ENCODE measurements at places on chromosomes 13 and 19.

DNA sequence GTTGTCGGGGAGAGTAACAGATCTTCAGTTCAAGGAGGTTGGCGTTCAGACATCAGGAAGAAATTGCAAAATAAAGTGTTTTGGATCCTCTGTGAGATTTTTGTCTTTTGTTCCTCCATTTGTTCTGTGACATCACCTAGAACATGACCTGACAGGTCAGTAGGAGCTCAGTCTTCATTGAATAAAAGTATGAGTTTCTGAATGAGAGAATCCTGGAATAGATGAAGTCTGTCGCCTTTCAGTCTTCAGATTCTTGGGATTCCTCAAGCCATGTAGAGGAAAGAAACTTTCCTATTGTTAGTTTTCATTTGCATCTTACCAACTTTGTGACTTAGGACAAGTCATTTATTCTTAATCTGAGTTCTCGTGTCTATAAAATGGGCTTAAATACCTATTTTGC, 14.4 kb downstream of the ARHGAP35 start:
- no peak for DNase-seq

GRCh38 chr19:37012093-37012745, 66.0 kb upstream of the ZNF420 start:
- no peak for DNase-seq

DNA sequence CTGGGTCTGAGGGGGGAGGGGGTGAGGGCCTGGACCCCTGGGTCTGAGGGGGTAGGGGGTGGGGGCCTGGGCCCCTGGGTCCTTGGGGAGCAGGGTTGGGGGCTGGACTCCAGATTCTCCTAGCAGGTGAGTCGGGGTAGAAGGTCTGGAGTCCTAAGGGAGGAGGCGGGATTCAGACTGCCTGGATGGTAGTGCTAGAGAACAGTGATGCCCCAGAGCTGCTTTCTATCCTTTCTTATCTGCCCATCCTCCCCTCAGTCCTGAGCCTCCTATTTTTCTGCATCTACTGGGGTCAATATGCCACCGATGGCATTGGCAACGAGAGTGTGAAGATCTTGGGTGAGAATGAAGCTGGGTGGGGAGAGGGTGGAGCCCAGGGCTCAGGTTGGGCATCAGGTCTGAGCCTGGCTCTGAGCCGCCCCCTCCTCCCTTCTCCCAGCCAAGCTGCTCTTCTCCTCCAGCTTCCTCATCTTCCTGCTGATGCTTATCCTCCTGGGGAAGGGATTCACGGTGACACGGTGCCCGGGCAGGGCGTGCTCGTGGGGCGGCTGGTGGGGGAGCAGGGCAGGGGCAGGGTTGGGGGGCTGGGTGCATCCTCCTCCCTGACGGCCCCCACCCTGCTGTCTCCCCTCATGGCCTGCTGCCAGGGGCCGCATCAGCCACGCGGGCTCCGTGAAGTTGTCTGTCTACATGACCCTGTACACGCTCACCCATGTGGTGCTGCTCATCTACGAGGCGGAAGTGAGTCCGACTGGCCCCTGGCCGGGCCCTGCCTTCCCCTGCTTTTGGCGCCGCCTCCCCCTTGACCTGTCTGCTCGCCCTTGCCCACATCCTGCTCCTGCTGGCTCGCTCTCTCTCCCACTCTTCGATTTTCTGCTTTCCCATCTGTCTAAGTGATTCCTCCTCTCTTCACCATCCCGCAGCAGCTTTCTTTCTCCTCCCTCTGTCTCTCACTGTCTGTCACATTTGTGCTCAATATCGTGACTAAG, 3.4 kb downstream of the TMEM145 start:
- DNase-seq, result no peak

DNA sequence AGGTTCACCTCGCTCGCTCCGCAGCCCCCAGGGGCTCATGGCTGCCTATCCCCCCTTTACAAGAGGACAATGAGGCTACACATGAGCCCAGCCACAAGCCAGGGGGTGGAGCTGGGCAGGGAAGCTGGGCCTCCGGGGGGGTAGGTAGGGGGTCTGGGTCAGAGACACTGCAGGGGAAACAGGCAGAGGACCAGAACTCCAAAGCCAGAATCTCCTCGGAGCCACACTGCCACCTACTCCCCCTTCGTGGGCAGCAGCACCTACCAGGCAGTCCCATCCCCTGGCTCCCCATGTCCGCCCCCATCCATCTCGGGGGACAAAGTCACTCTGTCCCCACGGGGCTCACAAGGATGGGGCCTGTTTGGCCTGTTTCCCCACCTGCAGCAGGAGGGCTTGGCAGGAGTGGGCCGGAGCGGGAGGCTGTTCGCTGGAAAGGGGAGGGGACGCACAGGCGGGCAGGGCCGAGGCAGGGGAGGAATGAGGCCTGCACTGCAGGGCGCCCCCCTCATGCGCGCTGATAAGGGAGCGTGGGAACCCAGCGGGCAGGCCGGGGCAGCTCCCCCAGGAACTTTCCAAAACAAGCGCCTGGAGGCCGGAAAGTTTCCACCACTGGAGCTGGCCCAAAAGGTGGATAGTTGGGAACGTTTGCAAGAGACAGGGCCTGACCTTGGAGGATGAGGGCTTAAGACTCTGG, 545 bp upstream of the ISYNA1 start:
- DNase-seq, result no peak

GRCh38 chr13:45721203-45721731, 19.1 kb downstream of the CBY2 start:
- DNase-seq, result no peak

- no peak for DNase-seq
Observed at GRCh38 chr19:13748169-13748828, 16.0 kb upstream of the MRI1 start.

DNA sequence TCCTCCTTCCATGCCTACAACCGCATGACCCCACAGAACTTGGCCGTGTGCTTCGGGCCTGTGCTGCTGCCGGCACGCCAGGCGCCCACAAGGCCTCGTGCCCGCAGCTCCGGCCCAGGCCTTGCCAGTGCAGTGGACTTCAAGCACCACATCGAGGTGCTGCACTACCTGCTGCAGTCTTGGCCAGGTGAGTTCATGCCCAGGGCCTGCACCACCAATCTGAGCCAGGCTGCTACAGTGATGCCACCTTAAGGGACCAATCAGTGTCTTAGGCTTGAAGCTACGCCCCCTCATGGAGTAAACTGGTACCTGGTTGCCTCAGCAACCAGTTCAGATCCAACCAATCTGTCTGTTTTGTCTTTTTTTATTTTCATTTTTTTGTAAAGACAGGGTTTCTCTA, 5.2 kb downstream of the SYDE1 start:
- no peak for DNase-seq

- no peak for DNase-seq
Observed at GRCh38 chr19:892243-892893, 619 bp downstream of the MED16 start.

DNA sequence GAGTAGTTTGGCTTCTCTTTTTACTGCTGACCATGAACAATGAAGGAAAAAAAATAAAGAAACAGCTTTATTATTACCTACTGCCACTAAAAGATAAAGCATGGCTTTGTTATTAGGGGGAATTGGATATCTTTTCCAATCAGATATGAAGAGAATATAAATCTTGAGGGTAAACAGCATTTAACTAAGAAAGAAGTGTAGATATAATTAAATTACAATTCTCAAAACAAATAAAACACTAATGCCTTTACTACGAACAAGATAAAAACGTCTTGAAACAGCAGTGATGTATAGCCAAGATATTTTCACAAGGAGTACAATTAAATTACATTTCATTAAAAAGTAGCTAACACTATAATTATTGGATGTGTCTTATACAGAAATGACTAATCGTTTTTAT, 425.9 kb upstream of the ATXN8OS start:
- DNase-seq, result no peak

- no peak for DNase-seq
Observed at GRCh38 chr13:76745261-76746200, 140.7 kb downstream of the KCTD12 start.

- DNase-seq, result no peak
Observed at GRCh38 chr19:13797870-13798269, 2.6 kb downstream of the ZSWIM4 start.

- DNase-seq, result no peak
Observed at GRCh38 chr19:6608940-6609339, 18.0 kb upstream of the CD70 start.

Data from stimulated activated CD8-positive, alpha-beta memory T cell treated with anti-CD3 and anti-CD28 coated beads, Interleukin-4, amount 100 ng/mL, for 4 hours (primary cell).